Stimulated activated naive CD8-positive, alpha-beta T cell treated with anti-CD3 and anti-CD28 coated beads, Interleukin-15, amount 100 ng/mL, for 72 hours (primary cell): ENCODE measurements at places on chromosomes 5 and 9.

DNA sequence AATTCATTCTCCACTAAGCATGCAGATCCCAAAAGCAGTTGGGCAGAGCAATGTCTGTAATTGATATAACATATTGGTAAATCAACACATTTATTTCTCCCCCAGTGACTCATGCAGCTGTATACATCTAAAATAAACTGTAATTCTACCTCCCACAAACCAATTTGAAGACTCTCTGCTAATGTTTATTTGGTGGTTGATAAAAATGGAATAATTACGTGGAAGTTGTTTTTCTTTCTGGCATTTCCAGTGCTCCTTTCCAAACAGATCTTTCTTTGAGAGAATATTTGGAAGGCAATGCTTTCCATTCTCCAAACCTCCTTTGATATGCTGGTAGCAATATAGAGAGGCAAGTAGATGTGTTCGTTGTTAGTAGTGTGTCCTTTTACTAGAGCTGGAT, 194.7 kb downstream of the CHSY3 start:
- no peak for DNase-seq

DNA sequence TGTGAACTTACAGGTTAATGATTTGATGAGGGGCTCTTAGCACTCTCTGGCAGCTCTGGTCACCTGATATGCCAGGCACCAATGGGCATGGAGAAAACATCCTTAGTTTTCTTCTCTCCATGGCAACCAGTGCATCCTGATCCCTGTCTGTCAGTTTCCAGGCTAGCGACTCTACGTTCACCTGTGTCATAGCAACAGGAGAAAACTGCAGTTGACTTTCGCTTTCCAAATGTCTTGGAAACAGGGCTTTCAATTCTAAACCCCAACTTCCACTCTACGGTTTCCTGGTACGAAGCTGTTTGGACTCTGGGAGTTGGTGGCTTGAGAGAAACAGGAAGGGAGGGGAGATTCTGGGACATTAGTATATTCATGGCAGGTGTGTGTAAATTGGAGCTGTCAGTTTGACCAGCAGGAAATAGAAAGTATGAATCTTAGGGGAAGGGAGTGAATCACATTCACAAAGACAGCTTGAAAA, 74.4 kb downstream of the SLC28A3 start:
- peak; percentile 7 for DNase-seq

- DNase-seq, result no peak
Measured at GRCh38 chr5:138330813-138331448, 673 bp downstream of the CDC25C start.

- DNase-seq, result no peak
Measured at GRCh38 chr9:78325343-78325742, 28.4 kb downstream of the PSAT1 start.

GRCh38 chr5:35668319-35668718, 50.7 kb downstream of the SPEF2 start:
- DNase-seq, result peak; percentile 51

DNA sequence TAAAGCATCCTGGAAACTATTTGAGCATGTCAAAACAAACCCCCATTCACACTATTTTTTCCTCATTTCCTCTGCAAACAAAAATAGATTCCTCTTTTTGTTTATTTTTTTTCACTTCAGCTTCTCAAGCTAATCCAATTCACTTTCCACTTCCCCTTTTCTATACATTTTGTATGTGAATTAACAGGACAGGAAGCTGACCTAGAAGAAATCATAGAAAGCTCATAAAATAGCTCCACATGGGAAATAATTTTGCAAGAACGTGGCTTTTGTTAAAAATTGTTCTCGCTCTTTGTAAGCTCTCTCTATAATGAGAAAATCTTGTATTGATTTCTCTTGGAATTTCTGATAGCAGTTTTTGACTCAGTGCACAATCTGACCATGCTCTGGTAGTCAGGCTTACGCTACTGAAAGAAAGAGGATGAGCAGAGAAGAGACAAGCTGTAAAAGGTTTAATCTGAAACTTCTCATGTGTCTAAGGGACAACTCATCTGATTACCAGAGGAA, 215.8 kb downstream of the ADAMTS12 start:
- no peak for DNase-seq

DNA sequence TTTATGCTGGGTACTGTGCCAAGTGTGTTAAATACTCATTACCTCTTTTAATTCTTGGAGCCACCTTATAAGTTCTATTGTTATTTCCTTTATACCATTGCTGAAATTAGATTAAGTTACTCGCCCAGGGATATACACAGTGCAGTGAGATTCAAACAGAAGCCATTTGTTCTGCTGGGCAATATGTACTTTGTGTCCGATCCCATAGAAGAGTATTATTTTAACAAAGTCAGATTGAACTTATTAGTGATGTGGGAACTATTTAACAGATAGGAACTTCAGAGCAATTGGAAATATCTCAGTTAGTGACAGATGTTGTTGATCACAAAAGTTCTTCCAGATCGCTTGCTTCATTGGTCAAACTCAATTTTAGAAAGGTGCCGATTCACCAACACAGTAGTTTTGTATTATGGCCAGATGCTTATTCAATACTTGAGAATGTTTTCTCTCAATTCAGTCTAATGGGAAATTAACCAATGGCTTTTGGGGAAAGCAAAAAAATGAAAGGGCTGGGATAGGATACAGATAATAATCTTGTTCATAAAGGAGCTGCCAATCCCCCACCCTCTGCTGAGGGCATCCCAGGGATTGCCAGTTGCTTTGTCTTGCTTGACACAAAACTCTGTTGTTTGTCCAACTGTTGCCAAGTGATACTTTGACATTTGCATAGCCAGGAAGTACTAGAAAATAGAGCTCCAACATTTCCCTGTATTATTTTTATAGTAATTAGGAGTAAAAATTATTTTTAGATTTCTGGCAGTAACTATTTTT, 94.8 kb upstream of the SEMA6A start:
- DNase-seq, result no peak

DNA sequence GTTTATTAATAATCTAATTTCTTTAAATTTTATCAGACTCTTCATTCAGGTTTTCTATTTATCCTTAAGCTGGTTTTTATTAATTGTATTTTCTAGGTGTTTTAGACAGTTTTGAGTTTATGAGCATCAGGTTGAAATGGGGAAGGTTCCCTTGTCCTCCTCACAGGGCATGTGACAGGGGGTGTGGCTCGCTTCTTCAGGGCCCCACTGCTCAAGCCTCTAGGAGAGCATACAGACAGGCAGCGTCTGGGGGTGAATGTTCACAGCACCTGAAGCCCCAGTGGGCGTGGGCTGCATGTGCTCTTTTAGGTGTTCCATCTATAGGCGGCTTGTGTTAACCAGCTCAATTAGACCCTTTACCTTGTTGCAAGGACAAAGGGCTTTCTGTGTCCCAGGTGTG, 78.2 kb upstream of the RUFY1 start:
- DNase-seq, result no peak

- DNase-seq, result no peak
Measured at GRCh38 chr5:140882591-140882899, 621 bp downstream of the PCDHA13 start.
